Naive thymus-derived CD8-positive, alpha-beta T cell (primary cell): ENCODE measurements at places on chromosomes 5 and 9.

DNA sequence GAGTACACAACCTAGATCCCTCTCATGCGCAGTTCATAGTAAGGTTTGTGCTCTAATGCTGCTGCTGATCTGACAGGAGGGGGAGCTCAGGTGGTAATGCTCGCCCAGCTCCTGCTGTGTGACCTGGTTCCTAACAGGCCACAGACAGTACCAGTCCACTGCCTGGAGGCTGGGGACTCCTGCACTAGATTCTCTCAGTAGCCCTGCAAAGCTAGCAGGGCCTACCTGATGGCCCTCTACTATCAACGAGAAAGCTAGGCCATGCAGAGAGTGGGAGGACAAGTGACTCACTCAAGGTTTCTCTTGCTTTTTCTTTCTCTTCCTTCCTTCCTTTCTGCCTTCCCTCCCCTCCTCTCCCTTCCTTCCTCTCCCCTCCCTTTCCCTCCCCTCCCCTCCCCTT lies 55.1 kb upstream of the TEX48 start:
- DNase-seq: no peak
- H3K36me3 ChIP-seq: no peaks in the 10 kb centered on the region
- H3K27ac ChIP-seq: peak overlapping the region; percentile 62
- no peaks in the 10 kb centered on the region for H3K27me3 ChIP-seq
- H3K4me1 ChIP-seq: peaks cover 28% of the 10 kb centered on the region

DNA sequence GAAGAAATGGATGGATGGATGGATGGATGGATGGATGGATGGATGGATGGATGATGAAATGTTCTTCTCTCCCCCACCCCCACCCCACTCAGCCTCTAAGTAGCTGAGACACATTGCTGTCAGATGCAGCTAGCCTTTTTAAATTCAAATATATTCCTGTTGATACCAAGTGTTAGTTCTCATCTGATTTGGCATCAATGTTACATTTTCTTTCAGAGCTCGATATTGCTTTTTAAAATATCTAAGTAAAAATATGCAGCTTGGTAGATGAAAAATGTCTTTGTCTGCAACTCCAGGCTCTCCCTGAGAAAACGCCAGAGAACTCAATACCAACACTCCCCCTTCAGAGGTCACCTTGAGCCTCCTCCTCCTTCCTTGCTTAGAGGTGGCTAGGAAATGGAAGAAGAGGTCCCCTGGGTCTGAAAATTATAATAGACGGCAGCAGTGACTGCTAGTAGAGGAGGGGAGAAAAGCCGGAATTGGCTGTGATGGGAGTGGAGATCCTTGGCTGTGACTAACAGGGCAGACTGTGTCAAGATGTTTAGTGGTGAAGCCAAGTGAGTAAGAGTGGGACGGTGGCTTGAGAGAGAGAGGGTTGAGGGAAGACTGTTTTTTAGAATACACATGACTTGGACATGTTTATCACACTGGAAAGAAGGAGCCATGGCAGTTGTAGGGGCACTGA lies 156.0 kb downstream of the ZNF462 start:
- H3K27me3 ChIP-seq: peaks cover 7% of the 10 kb centered on the region
- no peak overlapping the region for H3K27ac ChIP-seq
- DNase-seq: no peak
- H3K4me1 ChIP-seq: peaks cover 2% of the 10 kb centered on the region

- no peak for DNase-seq
- H3K36me3 ChIP-seq: no peaks in the 10 kb centered on the region
- no peaks in the 10 kb centered on the region for H3K4me1 ChIP-seq
- H3K27ac ChIP-seq: no peak overlapping the region
- H3K27me3 ChIP-seq: no peaks in the 10 kb centered on the region
- H3K4me3 ChIP-seq: no peak overlapping the region
Observed at GRCh38 chr5:82785456-82785855, 291.7 kb downstream of the TMEM167A start.

GRCh38 chr5:66993448-66993847 lies 203.2 kb downstream of the CD180 start:
- no peaks in the 10 kb centered on the region for H3K4me1 ChIP-seq
- H3K27me3 ChIP-seq: no peaks in the 10 kb centered on the region
- no peak overlapping the region for H3K4me3 ChIP-seq

DNA sequence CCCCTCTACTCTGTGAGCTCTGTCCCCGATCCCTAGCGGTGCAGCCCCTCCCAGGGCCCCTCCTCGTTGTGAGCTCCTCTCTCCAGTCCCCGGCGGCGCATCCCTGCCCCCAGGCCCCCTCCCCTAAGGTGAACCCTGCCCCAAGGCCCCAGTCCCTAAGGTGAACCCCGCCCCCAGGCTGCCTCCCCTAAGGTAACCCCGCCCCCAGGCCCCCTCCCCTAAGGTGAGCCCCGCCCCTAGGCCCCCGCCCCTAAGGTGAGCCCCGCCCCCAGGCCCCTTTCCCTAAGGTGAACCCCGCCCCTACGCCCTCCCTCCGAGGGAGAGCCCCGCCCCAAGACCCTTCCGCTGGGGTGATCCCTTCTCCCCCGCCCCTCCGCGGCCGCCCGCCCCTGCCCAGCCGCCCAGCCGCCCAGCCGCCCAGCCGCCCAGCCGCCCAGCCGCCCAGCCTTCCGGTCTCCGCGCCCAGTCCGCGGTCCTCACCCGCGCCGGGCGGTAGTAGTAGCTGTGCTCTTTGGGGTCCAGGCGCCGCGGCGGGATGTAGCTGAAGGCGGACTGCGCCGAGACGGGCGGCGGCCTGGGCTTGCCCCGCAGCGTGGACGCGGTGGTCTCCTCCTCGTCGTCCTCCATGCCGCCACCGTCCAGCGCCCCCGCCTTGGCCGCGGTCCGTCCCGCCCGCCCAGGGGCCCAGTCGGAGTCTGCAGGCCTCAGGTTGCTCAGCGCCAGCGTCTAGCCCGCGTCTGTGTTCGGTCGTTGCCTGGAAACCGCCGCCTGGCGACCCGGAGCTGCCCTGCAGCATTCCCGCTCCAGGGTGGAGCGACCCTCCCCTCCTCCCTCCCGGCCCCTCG lies at the start of gene CFAP90:
Gene CFAP90 (minus strand): TSS at position 739 of the 845 bp plus-strand sequence. CDS start 112 bp downstream, at position 627.
- H3K27me3 ChIP-seq: peaks cover 31% of the 10 kb centered on the region
- no peak for DNase-seq
- H3K4me3 ChIP-seq: peak within 1 kb of the TSS; percentile 83
- H3K27ac ChIP-seq: no peak within 1 kb of the TSS

DNA sequence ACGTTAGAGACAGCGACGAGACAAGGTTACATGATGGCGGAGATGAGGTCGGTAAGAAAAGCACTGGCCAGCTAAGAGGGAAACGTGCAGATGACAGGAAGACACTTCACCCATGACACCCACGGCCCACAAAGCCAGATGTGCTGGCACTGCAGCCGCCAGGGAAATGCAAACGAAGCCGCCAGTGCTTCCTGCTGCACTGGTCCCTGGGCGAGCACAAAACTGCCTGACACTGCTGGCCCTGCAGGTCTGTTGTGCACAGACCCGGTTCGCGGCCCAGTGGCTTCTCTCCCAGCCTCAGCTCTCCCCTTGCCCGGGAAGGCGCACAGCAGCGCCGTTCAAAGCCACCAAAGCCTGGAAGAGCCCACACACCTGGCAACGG lies 20.3 kb downstream of the QSOX2 start:
- no peak overlapping the region for H3K4me3 ChIP-seq
- DNase-seq: no peak
- H3K27ac ChIP-seq: no peak overlapping the region

GRCh38 chr5:137712139-137712667 lies 23.7 kb downstream of the KLHL3 start:
- DNase-seq: no peak
- H3K4me1 ChIP-seq: peaks cover 16% of the 10 kb centered on the region
- H3K27me3 ChIP-seq: no peaks in the 10 kb centered on the region
- no peak overlapping the region for H3K27ac ChIP-seq

DNA sequence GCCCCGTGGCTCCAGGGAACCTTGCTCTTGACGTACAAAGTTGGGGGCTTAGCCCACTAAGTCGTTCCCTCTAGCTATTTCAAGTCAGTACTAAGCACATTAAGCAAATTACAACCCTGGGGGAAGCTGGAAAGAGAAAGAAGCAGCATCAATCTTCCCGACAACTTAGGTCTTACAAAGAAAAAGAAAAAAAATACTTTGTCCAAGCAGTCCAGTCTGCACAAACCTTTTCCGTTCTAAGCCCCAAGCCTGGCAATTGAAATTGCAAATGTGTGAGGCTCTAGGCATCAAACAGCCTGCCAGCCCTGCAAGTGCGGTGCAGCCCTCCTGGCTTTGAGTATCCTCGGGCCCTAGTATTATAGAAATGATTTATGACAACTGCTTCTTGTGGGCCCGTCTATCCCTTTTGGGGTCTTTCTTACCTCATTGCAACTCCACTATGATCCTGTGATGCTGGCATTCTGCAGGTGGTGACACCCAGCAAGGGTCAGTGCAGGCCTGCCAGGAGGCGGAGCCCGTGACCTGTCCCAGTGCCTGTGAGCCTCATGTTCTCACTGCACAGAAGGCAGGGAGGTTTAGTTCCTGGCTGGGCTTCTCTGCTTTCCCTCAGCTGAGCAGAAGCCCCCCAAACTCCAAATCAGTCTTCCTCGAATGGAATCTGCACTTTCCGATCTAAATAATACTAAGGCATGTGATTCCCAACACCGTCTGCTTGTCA lies 232.3 kb upstream of the IRX2 start:
- no peak for DNase-seq
- H3K27ac ChIP-seq: no peak overlapping the region
- no peaks in the 10 kb centered on the region for H3K36me3 ChIP-seq
- peaks cover 3% of the 10 kb centered on the region for H3K27me3 ChIP-seq

DNA sequence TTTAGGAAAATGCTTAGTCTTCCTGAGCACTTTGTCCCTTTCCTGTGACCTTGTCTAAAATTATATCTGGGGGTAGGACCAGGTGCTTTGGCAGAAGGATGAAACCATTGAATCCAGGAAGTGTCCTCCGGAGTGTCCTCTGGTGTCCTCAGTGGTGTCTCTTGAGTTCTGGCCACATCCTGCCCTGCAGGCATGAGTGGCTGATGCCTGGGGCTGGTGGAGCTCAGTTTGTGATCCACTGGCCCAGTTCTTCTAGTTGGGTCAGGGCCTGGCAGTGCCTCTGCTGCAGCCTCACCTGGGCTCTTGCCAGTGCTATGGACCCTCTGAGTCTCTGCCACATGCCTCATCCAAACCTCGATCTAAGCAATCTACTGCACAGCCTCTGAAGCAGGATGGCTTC lies 14.4 kb upstream of the TMED7 start:
- H3K4me3 ChIP-seq: no peak overlapping the region
- no peak overlapping the region for H3K27ac ChIP-seq
- no peak for DNase-seq
- peaks cover 21% of the 10 kb centered on the region for H3K27me3 ChIP-seq
- H3K4me1 ChIP-seq: no peaks in the 10 kb centered on the region

DNA sequence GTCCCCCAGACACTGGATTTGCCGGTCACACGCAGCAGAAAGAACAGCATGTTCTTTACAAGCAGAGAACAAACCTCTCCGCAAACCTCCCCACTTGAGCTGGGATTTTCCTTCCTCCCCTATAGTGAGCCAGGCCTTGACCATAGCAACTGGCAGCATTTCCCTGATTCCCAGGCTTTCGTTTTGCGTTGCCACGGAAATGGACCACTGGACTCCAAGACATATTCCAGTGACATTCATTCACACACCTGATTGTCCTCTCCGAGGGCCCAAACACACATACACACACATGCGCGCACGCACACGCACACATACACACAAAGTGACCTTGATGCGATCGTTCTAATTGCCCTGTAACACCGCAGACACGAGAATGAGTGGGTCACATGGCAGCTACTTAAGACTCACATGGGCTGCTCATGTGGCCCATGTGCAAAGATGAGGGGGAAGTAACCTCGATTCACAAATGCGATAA lies 80.9 kb upstream of the CPEB4 start:
- H3K4me1 ChIP-seq: no peaks in the 10 kb centered on the region
- no peak for DNase-seq
- no peaks in the 10 kb centered on the region for H3K36me3 ChIP-seq
- no peak overlapping the region for H3K4me3 ChIP-seq

GRCh38 chr5:1950708-1951103 lies 68.0 kb upstream of the IRX4 start:
- H3K4me3 ChIP-seq: no peak overlapping the region
- H3K36me3 ChIP-seq: no peaks in the 10 kb centered on the region
- peaks cover 57% of the 10 kb centered on the region for H3K27me3 ChIP-seq
- H3K27ac ChIP-seq: no peak overlapping the region

DNA sequence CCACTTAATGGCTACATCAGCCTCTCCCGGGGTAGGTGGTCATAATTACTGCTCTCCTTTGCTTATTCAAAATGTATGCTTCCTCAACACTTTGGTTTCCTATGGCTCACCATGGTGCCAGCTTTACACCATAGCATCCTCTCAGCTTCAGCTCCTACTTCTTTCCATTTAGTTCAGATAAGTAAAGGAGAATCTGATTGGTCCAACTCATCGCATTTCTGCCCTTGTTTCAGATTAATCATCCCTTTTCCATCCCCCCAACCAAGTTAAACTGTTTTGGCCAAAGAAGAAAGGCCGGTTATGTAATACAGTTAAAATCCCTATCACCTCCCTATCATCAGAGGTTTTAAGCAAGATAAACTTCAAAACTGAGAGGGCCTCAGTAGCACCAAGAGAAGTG lies 130.5 kb downstream of the CETN3 start:
- H3K27me3 ChIP-seq: peaks cover 15% of the 10 kb centered on the region
- no peaks in the 10 kb centered on the region for H3K36me3 ChIP-seq
- no peak overlapping the region for H3K27ac ChIP-seq

DNA sequence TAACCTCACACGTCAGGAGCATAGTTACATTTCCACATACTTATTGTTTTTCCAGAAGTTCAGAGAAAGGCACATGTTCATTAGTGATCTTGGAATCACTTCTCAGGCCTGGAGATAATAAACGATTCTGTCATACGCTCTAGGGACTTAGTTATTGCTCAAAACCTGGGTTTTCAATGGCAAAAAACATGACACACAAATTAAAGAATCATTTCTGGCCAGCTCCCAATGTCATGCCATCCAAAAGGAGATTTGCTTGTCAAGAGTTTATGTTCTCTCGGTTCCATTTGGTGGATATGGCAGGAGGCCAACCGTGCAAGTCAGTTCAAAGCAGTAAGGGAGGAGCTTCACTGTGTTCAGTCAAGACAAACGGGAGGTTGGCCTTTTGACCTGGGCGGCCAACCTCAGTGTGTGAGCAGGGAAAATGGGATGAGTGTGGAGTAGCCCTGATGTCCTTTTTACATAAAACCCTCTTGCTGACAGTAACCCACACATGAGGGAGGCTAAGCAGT lies 123.4 kb downstream of the NXNL2 start:
- peaks cover 5% of the 10 kb centered on the region for H3K27me3 ChIP-seq
- DNase-seq: no peak
- H3K36me3 ChIP-seq: no peaks in the 10 kb centered on the region
- no peak overlapping the region for H3K4me3 ChIP-seq
- H3K4me1 ChIP-seq: no peaks in the 10 kb centered on the region

DNA sequence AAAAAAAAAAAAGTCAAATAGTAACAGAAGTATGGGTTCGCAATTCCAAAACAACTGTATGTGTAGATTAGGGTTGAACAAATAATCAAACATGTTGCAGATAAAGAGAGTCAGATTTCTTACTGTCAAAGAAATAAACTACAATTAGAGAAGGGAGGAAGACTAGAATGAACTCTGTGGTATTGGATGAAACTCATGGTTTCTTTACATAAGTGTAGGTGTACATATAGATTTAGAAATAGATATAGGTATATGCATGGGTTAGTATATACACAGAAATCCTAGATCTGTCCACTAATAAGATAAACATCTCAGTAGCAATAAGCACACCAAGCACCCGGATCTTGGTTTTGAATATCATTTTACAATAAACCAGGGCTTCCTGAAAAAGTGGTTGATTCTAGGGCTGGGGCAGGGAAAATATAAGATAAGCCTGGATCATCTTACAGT lies 21.3 kb downstream of the DTWD2 start:
- H3K4me1 ChIP-seq: peaks cover 19% of the 10 kb centered on the region
- H3K4me3 ChIP-seq: no peak overlapping the region
- no peak for DNase-seq
- peaks cover 29% of the 10 kb centered on the region for H3K36me3 ChIP-seq
- H3K27me3 ChIP-seq: no peaks in the 10 kb centered on the region

- peaks cover 2% of the 10 kb centered on the region for H3K36me3 ChIP-seq
- H3K27me3 ChIP-seq: no peaks in the 10 kb centered on the region
- peaks cover 2% of the 10 kb centered on the region for H3K4me1 ChIP-seq
- DNase-seq: no peak
Observed at GRCh38 chr5:127940854-127941253, 142.7 kb upstream of the SLC12A2 start.
